ENCODE measurements at places on chromosomes 6 and 20.

- no peak for ATAC-seq
- H3K27me3 ChIP-seq = peaks cover 21% of the 10 kb centered on the region
- H3K4me3 ChIP-seq = no peak overlapping the region
- H3K27ac ChIP-seq = no peak overlapping the region
- H3K36me3 ChIP-seq = no peaks in the 10 kb centered on the region
Observed at GRCh38 chr6:44564906-44565524, 177.5 kb downstream of the CDC5L start.

DNA sequence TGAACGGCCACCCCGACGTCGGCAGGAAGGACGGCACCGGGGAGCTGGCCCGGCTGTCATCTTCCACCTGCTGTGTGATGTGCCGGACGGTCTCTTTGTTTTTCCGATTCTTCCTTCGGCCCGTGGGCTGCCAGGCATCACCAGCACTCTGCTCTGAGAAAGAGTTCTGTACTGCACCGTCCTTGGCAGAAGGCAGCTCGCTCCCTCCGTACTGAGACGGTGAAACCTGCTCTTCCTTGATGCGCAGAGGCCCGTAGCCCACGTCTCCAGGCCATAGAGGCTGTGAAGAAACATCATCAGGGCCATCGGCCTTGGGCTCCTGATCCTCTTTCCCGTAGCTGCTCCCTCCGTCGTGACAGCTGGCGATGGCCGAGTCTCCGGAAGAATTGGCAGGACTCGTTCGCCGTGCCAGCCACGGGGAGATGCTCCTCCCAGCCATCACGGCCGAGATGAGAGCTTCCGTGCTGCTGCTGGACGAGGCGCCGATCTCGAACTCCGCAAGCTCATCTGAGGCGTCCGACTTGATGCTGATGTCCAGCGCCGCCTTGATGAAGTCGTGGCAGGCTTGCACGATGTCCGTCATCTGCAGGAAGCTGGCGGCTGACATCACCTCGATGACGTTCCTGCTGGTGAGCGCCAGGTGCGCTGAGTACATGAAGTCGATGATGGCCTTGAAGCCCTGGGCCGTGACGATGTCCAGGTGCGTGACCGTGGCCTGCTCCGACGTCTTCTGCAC lies 41.1 kb downstream of the ZBTB46 start:
- ATAC-seq = no peak
- H3K4me1 ChIP-seq = no peaks in the 10 kb centered on the region
- H3K27me3 ChIP-seq = no peaks in the 10 kb centered on the region
- H3K4me3 ChIP-seq = no peak overlapping the region
- H3K36me3 ChIP-seq = no peaks in the 10 kb centered on the region

GRCh38 chr20:44979090-44979621 lies 12.8 kb downstream of the STK4 start:
- H3K4me1 ChIP-seq = peaks cover 64% of the 10 kb centered on the region
- peak overlapping the region; percentile 72 for H3K4me3 ChIP-seq
- H3K27me3 ChIP-seq = no peaks in the 10 kb centered on the region
- peak; percentile 91 for ATAC-seq
- peaks cover 98% of the 10 kb centered on the region for H3K36me3 ChIP-seq

DNA sequence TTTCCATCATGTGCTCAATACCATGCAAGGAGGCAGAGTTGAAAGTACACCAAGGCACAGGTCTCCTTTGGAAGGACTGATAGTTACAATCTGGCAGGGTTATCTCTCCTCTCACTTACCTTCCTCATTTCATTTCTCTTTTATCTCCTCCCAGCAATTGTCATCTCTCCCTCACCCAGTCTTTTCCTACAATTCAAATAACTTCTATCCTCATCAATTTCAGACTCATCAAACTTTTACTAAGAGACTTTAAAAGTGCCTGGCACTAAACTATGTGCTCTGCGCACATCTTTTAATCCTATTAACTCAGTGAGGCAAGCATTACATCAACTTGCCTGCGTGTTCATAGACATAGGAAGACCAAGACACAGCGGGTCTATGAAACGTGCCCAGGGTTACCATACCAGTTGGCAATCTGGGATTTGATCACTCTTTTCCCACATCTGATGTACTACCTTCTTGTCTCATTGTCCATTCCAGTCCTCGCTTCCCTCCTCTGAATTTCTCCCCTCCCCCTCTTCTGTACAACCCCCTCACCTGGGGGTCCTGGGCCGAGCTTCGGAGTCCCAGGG lies 1.2 kb downstream of the VARS1 start:
- no peaks in the 10 kb centered on the region for H3K27me3 ChIP-seq
- ATAC-seq = no peak
- peak overlapping the region; percentile 72 for H3K4me3 ChIP-seq

- no peak for ATAC-seq
- peaks cover 13% of the 10 kb centered on the region for H3K27me3 ChIP-seq
- no peak overlapping the region for H3K27ac ChIP-seq
- H3K4me1 ChIP-seq = peaks cover 6% of the 10 kb centered on the region
- no peaks in the 10 kb centered on the region for H3K36me3 ChIP-seq
- no peak overlapping the region for H3K4me3 ChIP-seq
Observed at GRCh38 chr6:163984124-163984936, 569.8 kb downstream of the QKI start.
